ENCODE measurements at places on chromosomes 6 and 20. TPM values are rescaled to one million over a fixed set of nuclear protein-coding genes. Genes with fewer than 3 reads are reported as not detected.

DNA sequence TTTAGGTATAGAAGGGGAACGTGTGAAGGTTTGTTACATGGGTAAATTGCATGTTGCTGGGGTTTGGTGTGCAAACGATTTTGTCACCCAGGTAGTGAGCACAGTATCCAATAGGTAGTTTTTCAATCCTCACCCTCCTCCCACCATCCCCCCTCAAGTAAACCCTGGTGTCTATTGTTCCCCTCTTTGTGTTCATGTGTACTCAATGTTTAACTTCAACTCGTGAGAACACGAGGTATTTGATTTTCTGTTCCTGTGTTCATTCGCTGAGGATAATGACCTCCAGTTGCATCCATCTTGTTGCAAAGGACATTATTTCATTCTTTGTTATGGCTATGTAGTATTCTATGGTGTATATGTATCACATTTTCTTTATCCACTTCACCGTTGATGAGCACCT lies 11.6 kb upstream of the VNN1 start:
- no peaks in the 10 kb centered on the region for H3K4me1 ChIP-seq
- DNase-seq = no peak
- no peaks in the 10 kb centered on the region for H3K36me3 ChIP-seq

DNA sequence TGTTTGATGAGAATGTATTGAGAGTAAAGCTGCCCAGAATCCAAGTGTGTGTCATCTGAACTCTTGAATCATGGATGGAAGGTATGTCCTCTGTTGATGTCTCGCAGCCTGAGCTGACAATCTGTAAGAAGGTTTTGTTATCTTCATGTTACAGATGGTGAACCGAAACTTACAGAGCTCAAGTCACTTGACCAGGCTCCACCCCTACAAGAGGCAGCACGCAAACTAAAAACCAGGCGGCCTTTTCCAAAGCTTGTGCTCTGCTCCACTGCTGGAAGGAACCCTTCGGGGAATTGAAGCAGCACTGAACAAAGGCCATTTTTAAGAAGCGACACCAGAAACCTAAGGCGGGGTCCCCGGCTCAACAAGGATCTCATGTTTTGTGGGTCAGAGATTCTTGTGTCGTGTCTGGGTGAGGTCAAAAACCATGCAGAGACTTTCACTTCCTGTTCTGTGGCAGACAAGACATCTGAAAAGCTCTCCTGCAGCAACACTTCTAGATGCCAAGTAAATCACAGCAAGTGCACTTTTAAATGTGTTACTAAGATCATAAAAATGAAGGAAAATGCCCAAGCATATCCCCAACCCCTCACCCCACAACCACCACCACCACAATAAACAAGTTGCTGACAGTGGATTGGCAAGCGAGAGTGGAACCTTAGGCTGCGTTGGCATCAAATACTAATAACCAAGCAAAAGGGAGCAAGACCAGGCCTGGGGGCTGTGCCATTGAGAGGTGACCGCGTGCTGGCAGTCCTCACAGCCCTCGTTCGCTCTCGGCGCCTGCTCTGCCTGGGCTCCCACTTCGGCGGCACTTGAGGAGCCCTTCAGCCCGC lies 27.3 kb downstream of the NQO2 start:
- H3K36me3 ChIP-seq = no peaks in the 10 kb centered on the region
- H3K27me3 ChIP-seq = no peaks in the 10 kb centered on the region
- no peak overlapping the region for H3K4me3 ChIP-seq

GRCh38 chr20:35055445-35056276 lies 36.9 kb downstream of the TRPC4AP start:
- H3K27me3 ChIP-seq = no peaks in the 10 kb centered on the region
- no peaks in the 10 kb centered on the region for H3K4me1 ChIP-seq
- H3K36me3 ChIP-seq = no peaks in the 10 kb centered on the region

DNA sequence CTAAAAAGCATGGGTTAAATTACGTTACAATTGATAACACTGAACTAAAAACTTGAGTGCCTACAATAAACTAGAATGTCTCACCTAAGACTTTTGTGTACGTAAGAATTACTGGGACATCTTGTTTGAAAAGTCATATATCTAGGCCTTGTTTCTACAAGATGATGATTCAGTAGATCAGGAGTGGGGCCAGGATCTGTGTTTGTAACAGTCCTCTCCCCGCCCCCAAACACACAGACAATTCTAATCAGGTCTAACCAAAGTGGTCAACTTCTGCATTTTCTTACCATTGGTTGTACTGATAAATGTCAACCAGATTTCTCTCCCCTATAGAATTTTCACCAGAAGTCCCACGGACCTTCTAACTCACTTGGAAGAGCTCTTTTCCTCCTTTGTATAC lies 56.9 kb downstream of the RAMACL start:
- H3K36me3 ChIP-seq = no peaks in the 10 kb centered on the region
- DNase-seq = no peak
- H3K27me3 ChIP-seq = no peaks in the 10 kb centered on the region
- no peak overlapping the region for H3K4me3 ChIP-seq
- H3K4me1 ChIP-seq = peaks cover 7% of the 10 kb centered on the region

GRCh38 chr6:143135797-143136561 lies 75.3 kb downstream of the AIG1 start:
- H3K4me1 ChIP-seq = peaks cover 8% of the 10 kb centered on the region
- H3K36me3 ChIP-seq = no peaks in the 10 kb centered on the region
- H3K27me3 ChIP-seq = no peaks in the 10 kb centered on the region
- H3K27ac ChIP-seq = no peak overlapping the region

ADAM33 gene
- 61.1 TPM for total RNA-seq

DNA sequence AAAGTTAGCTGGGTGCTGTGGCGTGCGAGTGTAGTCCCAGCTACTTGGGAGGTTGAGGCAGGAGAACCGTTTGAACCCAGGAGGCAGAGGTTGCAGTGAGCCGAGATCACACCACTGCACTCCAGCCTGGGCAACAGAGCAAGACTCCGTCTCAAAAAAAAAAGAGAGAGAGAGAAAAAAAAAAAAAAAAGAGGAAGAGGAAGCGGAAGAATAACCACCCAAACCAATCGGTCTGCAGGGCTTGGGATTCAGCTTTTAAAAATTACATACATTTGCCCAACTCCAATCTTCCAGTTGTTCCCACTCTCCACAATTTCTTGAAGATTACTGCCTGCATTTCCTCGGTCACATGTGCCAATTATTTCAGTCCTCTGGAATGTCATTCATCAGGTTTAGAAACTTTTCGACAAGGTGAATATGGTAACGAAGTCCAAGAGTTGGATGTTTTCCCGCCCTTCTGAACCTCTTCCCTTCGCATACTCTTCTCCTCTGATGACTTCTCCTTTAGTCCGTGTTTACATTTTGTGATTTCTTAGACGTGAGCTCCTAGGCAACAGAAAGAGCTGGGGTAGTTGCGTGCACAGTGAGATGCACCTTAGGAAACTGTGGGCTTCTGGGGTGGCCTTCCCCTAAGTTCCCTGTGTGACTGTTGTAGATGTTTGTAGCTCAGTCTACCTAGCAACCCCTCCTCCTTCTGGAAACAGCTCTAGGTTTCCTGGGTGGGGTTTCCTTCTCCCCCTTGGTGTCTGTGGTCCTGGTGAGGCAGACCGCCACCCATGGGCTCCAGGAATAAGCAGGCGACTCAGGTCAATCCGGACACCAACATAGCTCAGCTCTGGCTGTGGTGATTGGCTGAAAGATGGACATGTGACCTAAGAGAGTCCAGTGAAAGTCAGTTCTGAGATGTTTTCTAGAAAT lies 63.0 kb upstream of the NCOA3 start:
- H3K27ac ChIP-seq = no peak overlapping the region
- no peaks in the 10 kb centered on the region for H3K36me3 ChIP-seq
- no peak overlapping the region for H3K4me3 ChIP-seq
- no peaks in the 10 kb centered on the region for H3K27me3 ChIP-seq

- no peak for DNase-seq
- no peaks in the 10 kb centered on the region for H3K36me3 ChIP-seq
- H3K27ac ChIP-seq = no peak overlapping the region
Observed at GRCh38 chr6:6713657-6714056, 125.1 kb downstream of the LY86 start.

DNA sequence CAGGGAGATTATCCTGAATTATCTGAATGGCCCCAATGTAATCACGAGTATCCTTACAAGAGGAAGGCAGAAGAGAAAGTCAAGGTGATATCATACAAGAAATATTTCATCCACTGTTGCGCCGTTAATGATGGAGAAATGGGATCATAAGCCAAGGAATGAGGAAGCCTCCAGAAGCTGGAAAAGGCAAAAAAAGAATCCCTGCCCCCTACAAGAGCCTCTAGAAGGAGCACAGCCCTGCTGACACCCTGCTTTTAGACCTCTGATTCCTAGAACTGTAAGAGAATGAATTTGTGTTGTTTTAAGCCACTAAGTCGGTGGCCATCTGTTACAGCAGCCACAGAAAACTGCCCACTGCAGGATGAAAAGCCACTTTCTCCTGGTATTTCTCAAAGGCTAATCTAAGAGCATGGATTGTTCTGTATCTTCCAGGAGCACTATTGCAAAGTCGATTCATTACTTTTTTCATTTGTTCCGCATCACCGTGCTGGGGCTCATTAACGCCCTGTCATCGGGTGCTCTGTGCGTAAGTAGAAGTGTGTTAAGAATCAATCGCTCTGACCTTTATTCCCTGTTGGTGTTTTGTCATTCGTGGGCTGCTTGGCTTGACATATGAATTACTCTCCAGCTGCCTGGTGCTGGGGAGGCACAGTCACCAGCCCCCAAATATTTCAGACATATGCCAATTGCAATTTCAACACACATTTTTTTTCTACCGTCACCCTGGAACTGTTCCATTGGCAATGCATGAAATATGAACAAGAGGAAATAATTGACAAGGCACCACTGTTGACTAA lies 117.0 kb downstream of the PCSK2 start:
- no peaks in the 10 kb centered on the region for H3K27me3 ChIP-seq
- no peaks in the 10 kb centered on the region for H3K36me3 ChIP-seq
- no peak overlapping the region for H3K4me3 ChIP-seq
- no peak overlapping the region for H3K27ac ChIP-seq
- DNase-seq = no peak

- H3K4me3 ChIP-seq = no peak overlapping the region
- no peak for DNase-seq
- H3K36me3 ChIP-seq = no peaks in the 10 kb centered on the region
- peaks cover 7% of the 10 kb centered on the region for H3K4me1 ChIP-seq
Observed at GRCh38 chr6:54194067-54194466, 82.8 kb downstream of the MLIP start.

PLA2G7 gene
- 0.31 TPM for total RNA-seq

- H3K4me3 ChIP-seq = no peak overlapping the region
- no peaks in the 10 kb centered on the region for H3K36me3 ChIP-seq
- no peak for DNase-seq
- H3K27ac ChIP-seq = no peak overlapping the region
- H3K27me3 ChIP-seq = no peaks in the 10 kb centered on the region
Observed at GRCh38 chr6:168106633-168107005, 27.6 kb upstream of the FRMD1 start.

GRCh38 chr6:89347825-89348224 lies 4.7 kb downstream of the UBE2J1 start:
- H3K4me1 ChIP-seq = peaks cover 27% of the 10 kb centered on the region
- H3K36me3 ChIP-seq = no peaks in the 10 kb centered on the region
- no peak overlapping the region for H3K27ac ChIP-seq
- no peak overlapping the region for H3K4me3 ChIP-seq
